ENCODE measurements at places on chromosomes 7 and 10.

DNA sequence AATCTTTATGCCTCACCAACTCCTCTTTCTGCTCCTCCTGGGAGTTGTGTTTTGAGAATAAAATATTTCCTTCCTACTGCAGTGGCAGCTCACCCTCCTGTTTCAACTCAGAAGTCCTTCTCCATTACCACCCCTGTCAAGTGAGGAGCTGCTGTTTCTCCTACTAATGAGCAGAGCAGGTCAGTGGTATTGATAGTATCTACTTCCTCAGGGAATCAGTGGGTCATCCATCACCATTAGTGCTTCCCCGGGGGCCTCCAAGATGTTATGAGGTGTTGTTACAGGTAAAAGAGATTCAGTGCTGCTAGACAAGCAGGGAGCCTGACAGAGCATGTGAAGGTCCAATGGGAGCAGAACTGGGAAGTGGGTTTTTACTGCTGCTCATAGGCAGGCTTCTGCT is 795.2 kb downstream of the REEP3 start:
- no peak for DNase-seq

- DNase-seq = no peak
Measured at GRCh38 chr7:30437823-30438574, 40.6 kb downstream of the NOD1 start.

GRCh38 chr10:3784510-3785250 is at the start of gene KLF6:
TSS of gene KLF6 (minus strand) at chr10:3785209. CDS start at chr10:3785014, 195 bp downstream.
- no peak for DNase-seq

DNA sequence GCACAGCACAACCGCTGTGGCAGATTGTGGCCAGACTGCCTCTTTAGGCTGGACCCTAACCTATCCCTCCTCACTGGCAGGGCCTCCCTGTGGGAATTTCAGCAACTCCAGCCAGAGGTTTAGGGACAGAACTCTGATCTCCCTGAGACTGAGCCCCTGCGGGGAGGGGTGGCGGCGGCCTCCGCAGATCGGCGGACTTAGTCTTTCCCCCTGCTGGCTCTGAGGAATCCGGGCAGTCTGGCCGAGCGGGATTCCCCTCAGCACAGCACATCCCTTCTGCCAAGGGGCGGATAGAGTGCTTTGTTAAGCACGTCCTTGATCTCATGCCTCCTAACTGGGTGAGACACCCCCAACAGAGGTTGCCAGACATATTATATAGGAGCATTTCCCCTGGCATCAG is 224.2 kb upstream of the NPY start:
- DNase-seq = no peak

GRCh38 chr10:68876246-68877138 is 24.6 kb upstream of the DDX50 start:
- DNase-seq = no peak

GRCh38 chr7:66206934-66207240 is 1.8 kb downstream of the TPST1 start:
- no peak for DNase-seq

- DNase-seq = no peak
Measured at GRCh38 chr7:54906963-54907362, 111.9 kb upstream of the EGFR start.

DNA sequence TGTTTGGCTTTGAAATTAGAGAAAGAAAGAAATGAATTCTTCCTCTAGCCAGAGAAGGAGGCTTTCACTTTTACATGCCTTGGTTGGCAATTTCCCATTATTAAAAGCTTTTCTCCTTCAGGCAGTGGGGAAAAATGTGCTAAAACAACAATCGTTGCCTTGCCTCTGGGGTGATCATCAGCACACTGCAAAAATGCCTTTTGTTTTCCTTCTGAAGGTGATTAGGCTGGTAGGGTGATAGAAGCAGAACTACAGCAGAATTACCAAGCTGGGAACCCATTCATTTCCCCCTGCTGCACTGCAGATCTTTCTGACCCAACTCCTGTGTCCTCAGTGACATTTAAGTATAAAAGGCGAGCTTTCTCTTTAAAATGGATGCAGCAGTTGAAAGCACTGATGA is 22.2 kb downstream of the ANK3 start:
- no peak for DNase-seq

GRCh38 chr7:24576171-24577025 is 3.1 kb downstream of the PALS2 start:
- DNase-seq = peak; percentile 82

DNA sequence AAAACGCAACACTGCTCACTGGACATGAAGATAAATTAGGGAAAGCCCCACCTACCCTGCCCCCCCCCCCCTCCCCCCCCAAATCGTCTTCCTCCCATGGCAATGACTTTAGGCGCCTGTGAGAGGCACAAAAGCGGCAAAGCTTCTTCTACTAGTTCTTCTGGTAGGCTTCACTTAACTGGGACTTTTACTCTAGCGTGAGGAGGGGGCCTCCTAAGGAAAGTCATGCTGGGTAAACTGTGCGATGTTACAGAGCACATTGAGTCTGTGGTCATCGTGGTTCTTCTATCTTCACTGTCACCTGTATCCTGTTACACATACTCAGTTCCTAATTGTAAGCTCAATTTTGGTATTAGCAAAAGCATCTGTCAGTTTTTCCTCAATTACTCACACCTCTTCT is 25.1 kb downstream of the HSPB1 start:
- DNase-seq = peak; percentile 86

DNA sequence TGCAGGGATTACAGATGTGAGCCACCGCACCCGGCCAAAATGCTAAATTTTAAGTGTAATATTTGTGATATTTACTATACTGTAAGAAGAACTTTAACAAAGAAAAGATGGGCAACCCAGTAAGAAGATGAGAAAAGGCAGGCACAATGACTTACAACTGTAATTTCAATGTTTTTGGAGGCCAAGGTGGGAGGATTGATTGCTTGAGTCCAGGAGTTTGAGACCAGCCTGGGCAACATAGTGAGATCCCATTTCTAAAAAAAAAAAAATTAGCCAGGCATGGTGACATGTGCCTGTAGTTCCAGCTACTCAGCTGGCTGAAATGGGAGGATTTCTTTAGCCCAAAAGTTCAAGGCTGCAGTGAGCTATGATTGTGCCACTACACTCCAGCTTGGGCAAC is 11.7 kb upstream of the GATAD1 start:
- no peak for DNase-seq

DNA sequence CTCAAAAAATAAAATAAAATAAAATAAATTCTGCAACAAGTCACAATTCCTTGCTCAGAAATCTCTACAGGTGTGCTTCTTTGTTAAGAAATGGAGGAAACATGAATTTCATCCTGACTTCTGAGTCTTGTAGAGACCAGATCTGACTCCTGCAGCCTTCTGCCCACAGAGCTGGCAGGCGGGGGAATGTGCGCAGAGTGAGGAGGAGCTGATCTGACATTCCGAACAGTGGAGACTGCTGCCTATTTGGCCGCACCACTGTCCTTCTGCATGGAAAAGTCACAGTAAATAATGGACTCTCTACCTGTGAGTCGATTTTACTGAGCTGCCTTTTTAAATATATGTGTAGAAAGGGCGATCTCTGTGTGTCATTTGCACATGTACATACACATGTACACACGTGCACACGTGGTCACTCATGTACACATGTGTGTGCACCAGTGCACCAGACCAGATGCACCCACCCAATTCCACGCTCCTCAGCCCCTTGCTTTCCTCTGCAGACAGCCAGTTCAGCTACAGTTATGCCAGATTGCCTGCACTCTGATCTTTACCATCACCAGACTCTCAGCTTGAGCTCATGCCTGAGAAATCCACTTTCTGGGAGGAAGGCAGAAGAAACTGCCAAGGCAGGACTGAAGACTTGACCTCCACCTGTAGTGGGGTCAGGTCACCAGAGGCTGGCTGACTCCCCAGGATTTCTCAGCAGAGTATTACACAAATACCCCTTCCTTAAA is 54.9 kb downstream of the IKZF1 start:
- DNase-seq = no peak

DNA sequence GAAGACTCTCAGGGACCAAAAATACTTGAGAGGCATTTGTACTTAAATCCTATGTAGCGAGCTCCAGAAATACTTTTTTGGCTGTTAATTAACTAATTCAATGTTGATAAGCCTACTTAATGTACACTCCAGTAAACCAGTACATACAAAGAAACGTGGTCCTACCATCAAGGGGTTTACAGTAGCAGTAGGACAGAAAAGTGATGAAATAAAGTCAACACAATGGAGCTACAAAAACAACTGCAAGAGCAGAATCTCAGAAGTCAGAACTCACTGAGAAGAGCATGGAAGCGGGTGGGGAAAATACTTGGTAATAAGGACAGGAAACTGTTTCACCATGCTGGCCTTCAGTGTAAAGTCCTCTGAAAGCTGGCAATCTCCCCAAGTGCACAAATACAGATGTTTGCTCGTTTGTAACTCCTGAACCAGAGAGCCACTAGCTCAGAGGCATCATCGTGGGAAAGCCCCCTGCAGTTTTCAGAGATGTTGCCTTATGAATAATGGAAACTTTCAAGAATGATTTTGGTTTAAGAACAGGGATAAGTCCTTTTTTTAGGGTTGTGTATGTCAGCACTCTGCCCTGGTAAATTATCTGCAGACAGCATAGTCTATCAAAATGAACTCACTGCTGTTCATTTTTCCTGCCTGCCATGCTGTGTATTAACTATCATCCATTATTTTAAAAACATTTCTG is 233.2 kb downstream of the SORCS1 start:
- no peak for DNase-seq

GRCh38 chr7:4725014-4725849 is 43.1 kb downstream of the FOXK1 start:
- peak; percentile 82 for DNase-seq

GRCh38 chr7:95209276-95209675 is 115.1 kb downstream of the PON1 start:
- no peak for DNase-seq

GRCh38 chr10:113158183-113158582 is 208.1 kb downstream of the TCF7L2 start:
- DNase-seq = no peak

DNA sequence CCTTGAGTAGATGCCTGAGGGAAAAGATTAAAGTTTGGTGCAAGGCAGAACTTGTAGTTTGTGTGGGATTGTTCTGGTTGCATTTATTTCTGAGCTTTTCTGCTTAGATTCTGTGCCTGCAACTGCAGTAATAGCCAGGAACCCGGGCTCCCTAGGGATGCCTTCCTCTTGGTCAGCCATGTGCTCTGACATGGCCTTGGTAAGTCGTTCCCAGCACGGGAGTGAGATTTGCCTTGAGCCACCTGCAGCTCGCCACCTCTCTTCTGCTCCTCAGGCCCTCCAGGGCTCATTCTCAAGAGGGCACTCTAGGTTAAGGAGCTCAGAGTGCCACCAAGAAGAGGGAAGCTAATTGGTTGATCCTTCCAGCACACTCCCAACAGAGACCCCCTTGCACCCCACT is 350.6 kb upstream of the MKI67 start:
- no peak for DNase-seq

- no peak for DNase-seq
Measured at GRCh38 chr7:147078312-147078711, 961.7 kb downstream of the CNTNAP2 start.

DNA sequence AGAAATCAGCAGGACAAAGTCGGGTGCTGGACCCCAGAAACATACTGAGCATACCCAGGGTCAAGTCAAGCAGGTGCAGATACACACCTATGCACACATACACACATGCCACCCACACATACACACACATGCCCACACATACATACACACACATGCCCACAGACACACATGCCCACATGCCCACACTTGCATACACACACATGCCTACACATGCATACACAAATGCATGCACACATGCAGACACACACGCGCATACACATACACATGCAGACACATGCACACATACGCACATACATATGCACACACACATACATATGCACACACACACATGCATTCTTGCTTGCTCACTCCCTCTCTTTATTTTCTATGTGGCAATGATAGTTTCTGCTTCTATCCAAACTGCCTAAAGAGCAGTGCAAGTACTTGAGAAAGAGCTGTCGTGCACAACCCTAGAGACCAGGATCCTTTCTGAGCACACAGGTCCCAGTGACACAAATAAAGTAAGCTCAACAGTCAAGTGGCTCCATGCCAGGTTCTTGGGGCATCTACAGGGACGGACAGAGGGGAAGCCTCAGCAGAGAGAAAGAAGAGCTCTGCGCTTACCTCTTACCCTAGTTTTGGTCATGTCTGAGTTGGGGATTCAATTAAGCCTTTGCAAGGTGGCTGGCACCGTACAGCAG is 83.7 kb downstream of the EBF3 start:
- peak; percentile 63 for DNase-seq

DNA sequence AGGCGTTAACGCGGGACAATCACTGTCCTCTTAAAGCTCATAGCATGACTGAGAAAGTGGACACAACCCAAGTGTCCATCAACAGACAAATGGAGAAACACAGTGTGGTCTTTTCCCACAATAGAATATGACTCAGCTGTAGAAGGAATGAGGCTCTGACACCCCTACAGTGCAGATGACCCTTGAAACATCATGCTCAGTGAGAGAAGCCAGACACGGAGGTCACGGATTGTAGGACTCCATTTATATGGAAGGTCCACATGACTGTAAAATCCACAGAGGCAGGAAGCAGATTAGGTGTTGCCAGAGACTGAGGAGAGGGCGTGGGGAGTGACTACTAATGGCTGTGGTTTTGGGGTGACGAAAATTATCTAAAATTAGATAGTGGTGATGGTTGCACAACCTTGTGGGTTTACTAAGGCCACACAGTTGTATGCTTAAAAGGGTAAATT is 6.1 kb upstream of the NCAPG2 start:
- peak; percentile 95 for DNase-seq

- DNase-seq = no peak
Measured at GRCh38 chr10:77012812-77013500, 624.7 kb downstream of the KCNMA1 start.

GRCh38 chr7:78912781-78913180 is 540.7 kb downstream of the MAGI2 start:
- DNase-seq = no peak

DNA sequence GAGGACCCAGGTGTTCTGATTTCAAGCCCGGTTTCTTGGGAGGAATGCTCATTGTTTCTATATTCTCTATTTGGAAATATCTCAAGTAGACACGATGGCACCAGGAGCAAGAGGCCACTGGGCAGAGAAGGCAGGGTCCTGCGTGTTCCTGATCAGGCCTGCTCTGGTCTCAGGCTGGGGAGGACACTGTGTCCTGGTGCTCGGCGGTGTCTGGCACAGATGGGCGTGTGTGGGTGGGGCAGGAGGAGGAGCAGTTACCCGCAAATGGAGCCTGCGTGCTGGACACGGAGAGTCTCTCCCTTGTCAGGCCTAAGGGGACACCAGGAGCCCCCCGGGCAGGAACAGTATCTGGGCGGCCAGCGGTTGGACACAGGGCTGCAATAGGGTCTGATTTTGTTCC is 25.9 kb upstream of the GOLGA7B start:
- DNase-seq = no peak

DNA sequence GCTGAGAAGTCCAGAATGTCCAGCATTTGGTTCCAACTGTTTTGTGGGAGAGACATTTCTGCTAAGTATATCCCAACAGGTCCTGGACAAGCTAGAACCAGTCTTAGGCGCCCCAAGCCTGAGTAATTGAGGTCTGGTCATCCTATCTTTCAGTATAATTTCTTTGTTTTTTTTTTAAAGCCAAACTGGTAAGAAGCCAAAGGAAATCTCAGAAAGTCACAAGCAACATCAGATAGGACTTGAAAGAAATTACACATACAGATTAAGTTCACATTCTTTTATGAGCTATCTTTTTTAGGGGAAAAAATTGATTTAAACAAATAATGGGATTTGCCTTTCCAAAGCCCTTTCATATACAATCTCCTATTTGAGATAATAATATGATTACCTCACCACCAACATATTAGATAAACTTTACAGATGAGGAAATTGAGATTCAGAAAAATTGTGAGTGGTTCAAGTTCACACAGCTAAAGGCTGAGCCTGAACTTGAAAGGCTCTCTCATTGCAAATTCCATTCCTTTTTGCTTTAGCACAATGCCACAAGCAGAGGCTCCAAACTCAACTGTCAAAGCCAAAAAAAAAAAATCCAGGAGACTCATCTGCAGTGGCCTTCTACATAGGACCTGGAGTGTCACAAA is 15.0 kb downstream of the PDLIM1 start:
- DNase-seq = no peak

Measured in NB4 (cell line).